ENCODE measurements at places on chromosomes 5 and 9.

DNA sequence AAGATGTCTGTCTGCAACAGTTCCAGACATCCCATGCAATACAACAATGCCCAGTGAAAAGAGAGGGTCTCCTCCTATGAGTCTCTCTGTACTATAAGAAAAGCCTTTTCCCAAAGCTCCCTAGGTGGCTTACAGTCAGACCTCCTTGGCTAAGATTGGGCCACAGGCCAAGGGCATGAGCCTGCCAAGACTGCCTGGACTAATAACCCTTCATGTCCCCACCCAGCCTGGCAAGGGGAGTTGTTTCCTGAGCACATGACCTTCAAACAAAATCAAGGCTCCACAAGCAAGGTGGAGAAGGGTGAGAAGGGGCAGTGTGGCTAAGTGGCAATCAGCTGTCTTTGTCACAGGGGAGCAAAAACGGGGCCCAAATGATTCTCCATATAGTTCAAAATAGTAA is 75.6 kb upstream of the ZSWIM6 start:
- DNase-seq: no peak

DNA sequence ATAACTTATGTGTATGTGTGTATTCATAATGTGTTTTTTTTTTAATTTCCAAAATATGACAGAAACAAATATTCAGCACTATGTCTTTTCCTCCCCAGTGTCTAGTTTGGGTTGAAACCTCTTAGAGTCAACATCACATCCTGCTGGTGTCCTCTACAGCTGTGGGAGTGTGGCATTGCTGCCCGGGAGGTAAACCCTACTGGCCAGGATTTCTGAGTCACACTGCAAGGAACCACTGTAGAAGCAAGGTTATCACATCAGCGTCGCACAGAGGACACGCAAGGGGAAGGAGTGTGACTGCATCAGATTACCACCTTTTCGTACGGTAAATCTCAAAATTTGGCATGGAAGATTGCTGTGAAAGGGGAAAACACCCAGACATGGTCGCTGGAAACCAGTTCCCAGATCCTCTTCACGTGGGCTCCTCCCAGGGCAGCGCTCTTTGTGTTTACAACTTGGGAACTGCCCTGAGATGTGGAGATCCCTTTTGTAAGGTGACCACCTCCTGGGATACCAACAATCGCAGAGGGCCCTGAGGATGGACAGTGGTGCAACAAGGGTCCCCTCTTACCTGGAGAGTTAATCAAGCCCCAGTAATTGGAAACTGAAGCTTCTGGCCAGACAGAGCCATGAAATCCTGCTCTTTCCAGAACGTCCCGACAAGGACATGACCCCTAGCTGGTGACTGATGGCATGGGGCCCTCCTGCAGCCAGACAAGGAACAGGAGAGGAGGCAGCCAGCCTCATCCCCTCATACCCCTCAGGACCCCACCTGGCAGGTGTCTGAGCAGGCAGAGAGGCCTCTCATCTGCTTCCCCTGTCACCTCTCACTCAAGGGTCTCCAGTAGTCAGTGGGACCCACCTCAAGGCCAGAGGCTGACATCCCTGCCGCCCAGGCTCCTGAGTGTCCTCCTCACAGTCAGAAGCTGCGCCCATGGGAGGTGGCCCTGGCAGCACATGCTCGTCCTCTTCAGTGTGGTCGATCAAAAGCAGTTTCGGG is 194.7 kb downstream of the MED10 start:
- no peak for DNase-seq

DNA sequence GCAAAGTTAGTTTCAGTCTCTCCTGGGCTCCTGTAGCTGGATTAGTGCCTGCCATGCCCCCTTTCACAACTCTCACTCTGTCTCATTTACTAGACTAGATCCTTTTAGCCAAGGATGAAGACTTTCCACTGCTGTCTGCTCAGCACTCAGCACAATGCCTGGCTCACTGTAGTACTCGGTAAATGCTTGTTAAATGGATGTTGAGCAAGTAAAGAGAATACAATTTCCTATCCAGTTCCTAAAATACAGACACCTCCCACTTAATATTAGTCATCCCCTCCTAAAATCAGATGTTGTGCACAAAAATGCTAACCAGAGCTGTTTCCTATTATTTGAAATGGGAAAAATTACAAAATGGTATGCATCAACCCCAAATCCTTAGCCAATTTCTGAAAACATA is 195.8 kb downstream of the SREK1 start:
- DNase-seq: no peak

- no peak for DNase-seq
Observed at GRCh38 chr9:6922124-6922676, 164.4 kb downstream of the KDM4C start.
